SJCRH30 (cell line): ENCODE measurements at places on chromosomes 2 and 18. TPM values are rescaled to one million over a fixed set of nuclear protein-coding genes. Genes with fewer than 3 reads are reported as not detected.

LTBP1 gene
- 62.0 and 63.1 TPM in 2 replicates for total RNA-seq

DNA sequence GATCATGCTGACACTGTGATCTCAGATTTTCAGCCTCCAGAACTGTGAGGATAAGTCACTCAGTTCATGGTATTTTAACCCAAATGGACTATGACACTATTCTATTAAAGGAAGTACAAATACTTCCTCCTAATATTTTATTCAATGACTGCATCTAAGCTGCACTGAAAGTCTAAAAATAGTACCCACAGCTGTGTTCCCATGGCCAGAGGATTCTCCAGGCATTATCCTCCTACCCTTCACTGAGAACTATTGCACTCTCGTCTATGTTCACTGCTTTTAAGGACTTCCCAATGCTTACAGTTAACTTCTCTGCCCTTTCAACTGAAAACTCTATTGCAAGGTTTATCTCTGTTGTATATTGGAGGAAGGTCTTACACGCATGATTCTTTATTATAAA, 15.2 kb downstream of the LRATD1 start:
- no peaks in the 10 kb centered on the region for H3K27me3 ChIP-seq
- no peak for DNase-seq
- H3K27ac ChIP-seq, result no peak overlapping the region
- H3K4me3 ChIP-seq, result no peak overlapping the region
- no peaks in the 10 kb centered on the region for H3K4me1 ChIP-seq

- DNase-seq, result no peak
- H3K27me3 ChIP-seq, result no peaks in the 10 kb centered on the region
- H3K27ac ChIP-seq, result no peak overlapping the region
- no peaks in the 10 kb centered on the region for H3K36me3 ChIP-seq
- peaks cover 5% of the 10 kb centered on the region for H3K4me1 ChIP-seq
- no peak overlapping the region for H3K4me3 ChIP-seq
Observed at GRCh38 chr2:28311660-28312249, 80.9 kb upstream of the FOSL2 start.

DNA sequence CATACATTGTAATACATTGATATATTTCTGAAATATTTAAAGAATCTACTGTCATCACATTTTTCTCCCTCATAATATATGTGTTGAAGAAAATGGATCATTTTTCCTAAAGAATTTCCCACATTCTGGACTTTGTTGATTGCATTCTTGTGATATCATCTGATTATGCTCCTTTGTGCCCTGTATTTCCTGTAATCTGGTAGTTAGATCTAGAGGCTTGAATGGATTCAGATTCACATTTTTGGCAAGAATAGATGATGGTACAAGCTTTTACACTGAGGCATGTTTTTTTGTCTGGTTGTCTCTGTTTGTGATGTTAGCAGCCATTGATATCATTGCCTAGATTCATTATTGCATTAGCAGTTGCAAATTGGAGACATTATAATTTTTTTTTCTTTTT, 13.4 kb downstream of the UBXN2A start:
- no peak overlapping the region for H3K4me3 ChIP-seq
- peaks cover 9% of the 10 kb centered on the region for H3K36me3 ChIP-seq
- H3K27ac ChIP-seq, result no peak overlapping the region

- H3K27ac ChIP-seq, result no peak overlapping the region
- no peaks in the 10 kb centered on the region for H3K4me1 ChIP-seq
- H3K36me3 ChIP-seq, result no peaks in the 10 kb centered on the region
- DNase-seq, result no peak
- no peak overlapping the region for H3K4me3 ChIP-seq
Observed at GRCh38 chr18:9984080-9984479, 70.3 kb downstream of the VAPA start.

- no peaks in the 10 kb centered on the region for H3K27me3 ChIP-seq
- peak within 1 kb of the TSS; percentile 80 for H3K4me3 ChIP-seq
- DNase-seq, result peak; percentile 98
Observed at GRCh38 chr2:70086838-70087701, at the start of gene PCBP1. PCBP1 (plus strand) TSS chr2:70087477; CDS start chr2:70087744, 267 bp downstream.

DNA sequence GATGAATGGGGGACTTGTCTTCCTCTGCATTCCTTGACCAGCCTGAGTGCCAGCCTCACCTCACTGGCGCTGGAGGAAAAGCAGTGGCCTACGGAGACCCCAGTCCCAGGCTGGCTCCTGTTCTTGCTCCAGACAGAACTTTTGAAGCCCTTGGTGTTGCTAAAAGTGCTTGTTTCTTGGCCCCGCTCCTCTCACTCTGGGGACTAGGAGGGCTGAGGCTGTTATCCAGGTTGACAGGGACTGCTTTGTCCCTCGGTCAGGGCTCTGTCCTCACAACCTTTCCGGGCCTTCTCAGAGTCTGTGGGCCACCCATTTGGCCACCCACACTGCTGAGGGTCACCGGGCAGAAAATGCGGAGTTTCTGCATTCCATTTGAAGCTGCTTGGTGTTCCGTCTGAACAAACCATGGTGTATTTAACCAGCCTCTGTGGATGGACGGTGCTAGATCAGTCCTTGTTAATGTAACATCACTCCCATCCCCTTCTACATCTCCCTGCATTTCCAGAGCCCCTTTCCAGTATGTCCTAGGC, 25.6 kb downstream of the B3GNT7 start:
- no peak overlapping the region for H3K4me3 ChIP-seq
- peaks cover 13% of the 10 kb centered on the region for H3K27me3 ChIP-seq
- H3K36me3 ChIP-seq, result no peaks in the 10 kb centered on the region
- no peak overlapping the region for H3K27ac ChIP-seq
- no peak for DNase-seq

- no peaks in the 10 kb centered on the region for H3K4me1 ChIP-seq
- H3K36me3 ChIP-seq, result peaks cover 38% of the 10 kb centered on the region
- no peak overlapping the region for H3K27ac ChIP-seq
- DNase-seq, result no peak
Observed at GRCh38 chr2:47485751-47486300, 82.9 kb downstream of the MSH2 start.

MBOAT2 gene
- total RNA-seq, result 33.5 and 36.0 TPM in 2 replicates
